ENCODE measurements at places on chromosomes 6 and 20.

GRCh38 chr6:150981095-150981494, 115.6 kb downstream of the MTHFD1L start:
- no peak for DNase-seq

GRCh38 chr6:98875375-98875774, 41.0 kb downstream of the POU3F2 start:
- DNase-seq = no peak

- DNase-seq = no peak
Measured at GRCh38 chr20:45857882-45858216, 435 bp downstream of the ZSWIM3 start.

DNA sequence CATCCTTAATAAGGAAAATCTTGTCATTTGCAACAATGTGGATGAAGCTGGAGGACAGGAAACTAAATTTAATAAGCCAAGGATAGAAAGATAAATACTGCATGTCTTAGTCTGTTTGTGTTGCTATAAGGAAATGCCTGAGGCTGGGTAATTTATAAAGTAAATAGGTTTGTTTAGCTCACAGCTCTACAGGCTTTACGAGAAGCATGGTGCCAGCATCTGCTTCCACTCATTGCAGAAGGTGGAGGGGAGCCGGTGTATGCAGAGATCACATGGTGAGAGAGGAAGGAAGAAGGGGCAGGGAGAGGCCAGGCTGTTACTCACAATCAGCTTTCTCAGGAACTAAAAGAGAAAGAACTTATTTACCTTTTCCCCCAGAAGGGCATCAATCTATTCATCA, 118.9 kb upstream of the SMLR1 start:
- no peak for DNase-seq

GRCh38 chr6:39091220-39091619, 23.8 kb downstream of the SAYSD1 start:
- DNase-seq = no peak

- DNase-seq = no peak
Measured at GRCh38 chr20:41178904-41179432, 41.6 kb downstream of the PLCG1 start.

- DNase-seq = no peak
Measured at GRCh38 chr6:132481189-132481588, 31.7 kb downstream of the STX7 start.

DNA sequence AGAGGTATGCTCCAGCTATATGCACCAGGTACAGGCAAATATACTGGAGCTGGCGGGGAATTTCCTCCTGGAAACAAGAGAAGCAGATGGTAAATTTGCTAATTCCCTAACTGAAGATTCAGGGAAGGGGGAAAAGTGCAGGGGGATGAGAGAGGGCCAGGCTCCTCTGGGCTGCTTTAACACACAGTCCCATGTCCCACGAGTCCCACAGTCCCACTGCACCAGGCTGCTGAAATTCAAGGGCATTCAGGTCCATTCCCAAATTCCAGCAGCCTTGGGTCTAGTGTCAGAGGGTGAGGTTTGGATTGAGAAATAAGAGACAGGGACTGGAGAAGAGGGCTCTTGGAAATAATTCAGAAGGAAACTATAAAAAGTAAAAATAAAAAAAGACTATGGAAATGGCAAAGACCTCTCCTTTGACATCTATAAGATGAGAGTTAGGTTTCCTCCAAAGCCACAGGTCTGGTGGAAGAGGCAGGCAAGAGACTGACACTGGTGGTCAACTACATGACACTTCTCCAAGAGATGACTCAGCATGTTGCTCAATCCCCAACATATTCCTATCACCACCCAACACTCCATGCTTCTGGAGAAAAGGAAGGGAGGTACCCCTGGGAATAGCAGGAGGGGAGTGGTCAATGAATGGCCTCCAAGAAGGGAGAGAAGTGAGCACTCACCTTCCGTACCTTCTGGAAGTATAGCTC, 69.2 kb downstream of the TRAM2 start:
- no peak for DNase-seq

- DNase-seq = no peak
Measured at GRCh38 chr20:63789836-63790571, 41.1 kb downstream of the ZBTB46 start.

DNA sequence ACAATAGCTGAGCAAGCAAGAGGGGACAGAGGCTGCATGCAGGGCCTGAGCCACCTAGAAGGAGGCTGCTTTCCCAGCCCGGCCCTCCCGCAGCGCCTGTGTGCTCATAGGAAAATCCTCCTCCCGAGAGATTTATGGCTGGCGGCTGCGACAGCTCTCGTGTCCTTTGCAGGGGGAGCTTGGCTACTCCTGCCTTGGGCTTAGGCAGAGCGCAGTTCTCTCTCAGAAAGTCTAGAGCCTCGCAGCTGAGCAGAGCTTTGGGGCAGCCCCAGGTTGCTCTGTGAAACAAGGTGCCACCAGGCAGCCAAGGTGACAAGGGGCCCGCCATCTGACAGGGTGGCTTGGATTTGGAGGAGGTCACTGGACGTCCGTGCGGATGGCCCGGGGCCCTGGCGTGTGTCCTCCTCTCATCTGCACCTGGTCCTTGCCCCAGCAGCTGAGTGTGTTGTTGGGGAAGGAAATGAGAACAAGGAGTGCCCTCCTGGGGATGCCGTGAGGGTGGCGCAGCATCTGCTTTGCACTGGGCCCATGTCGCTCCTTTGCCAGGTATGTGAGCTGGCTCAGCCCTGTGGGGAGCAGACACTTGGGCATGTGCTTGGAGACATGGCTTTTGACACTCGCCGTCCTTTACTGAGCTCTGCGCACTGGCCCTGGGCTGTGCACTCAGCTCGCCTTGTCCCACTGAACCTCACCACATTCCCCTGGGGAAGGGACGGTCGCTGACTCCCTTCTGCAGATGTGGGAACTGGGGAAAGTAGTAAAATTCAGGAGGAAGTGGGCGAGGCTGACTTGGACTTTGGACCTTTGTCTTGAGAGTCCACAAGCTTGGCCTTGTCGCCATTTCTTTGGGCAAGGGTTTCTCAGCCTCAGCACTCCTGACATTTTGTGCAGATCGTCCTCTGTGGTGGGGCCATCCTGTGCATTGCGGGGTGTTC, 41.9 kb downstream of the EDN3 start:
- DNase-seq = no peak

DNA sequence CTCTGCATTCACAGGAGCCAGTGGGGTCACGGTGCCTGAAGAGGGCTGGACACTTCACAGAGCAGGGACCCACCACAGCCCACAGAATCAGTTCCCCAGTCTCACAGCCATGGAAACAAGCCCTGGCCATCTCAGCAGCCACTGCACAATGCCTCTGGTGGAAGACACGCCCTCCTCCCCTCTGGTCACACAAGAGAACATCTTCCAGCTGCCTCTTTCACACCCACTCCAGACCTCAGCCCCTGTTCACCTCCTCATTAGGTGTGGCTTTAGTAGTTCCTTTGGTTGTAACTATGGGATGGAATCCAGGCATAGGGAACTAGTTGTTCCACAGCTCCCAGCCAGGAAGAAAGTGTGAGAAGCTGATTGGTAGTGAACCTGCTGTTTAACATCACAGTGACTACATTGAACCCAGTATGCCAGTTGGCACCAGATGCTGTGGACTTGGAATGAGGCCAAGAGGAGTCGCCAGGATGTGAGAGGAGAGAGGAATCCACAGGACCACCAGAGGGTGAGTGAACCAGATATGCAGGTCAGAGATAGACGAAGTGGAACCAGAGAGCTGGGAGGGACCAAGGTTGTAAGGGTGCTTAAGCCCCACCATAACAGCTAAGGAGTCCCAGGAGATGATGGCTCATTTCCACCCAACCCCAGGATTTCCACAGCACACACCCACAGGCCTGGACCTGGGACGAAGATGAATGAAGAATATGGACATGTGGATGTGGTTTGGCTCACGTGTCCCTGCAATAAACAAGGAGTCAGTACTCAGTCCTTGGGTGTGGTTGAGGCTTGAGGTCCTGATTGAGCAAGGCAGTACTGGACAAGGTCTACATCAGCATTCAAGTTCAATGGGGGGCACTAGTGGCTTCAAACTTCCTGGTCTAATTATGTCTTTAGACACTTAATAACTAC, 8.8 kb upstream of the BTN3A3 start:
- no peak for DNase-seq

GRCh38 chr6:11770546-11771466, 7.8 kb downstream of the ADTRP start:
- no peak for DNase-seq

DNA sequence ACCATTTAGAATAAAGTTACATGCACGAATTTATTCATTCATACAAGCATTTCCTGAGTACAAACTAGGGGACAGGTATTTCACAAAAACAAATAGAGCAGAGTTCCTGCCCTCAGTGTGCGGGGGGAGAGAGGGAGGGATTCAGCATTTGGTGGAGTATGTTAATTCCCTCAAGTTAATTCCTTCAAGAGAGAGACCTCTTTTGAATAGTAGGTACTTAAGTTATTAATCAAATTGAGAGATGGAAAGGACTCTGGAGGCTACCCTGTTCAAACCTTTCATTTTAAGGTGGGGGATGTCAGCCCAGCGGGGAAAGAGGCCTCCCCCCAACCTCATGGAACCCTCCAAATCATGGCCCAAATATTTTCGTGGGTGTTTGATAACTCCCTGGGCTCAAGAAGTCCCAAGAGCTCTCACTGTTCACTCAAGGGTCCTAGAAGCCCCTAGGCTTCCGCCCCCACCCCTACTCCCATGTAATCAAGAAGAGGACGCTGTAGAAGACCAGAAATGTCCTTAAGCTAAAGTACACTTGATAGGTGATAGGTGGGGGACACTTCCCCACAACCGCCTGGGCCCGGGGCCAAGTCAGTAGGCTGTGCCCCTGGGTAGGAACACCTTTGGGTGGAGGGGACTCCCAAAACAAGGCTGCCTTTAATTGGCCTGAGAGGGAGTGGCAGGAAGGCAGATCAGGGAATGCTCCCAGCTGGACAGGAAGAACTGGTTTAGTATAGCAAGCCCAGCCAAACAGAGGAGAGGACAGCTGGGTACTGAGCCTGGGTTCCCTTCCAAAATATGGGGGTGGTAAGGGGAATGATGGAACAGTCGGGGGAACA, 2.9 kb downstream of the SDC4 start:
- no peak for DNase-seq

- no peak for DNase-seq
Measured at GRCh38 chr6:91447081-91447480, 860.2 kb upstream of the MAP3K7 start.

DNA sequence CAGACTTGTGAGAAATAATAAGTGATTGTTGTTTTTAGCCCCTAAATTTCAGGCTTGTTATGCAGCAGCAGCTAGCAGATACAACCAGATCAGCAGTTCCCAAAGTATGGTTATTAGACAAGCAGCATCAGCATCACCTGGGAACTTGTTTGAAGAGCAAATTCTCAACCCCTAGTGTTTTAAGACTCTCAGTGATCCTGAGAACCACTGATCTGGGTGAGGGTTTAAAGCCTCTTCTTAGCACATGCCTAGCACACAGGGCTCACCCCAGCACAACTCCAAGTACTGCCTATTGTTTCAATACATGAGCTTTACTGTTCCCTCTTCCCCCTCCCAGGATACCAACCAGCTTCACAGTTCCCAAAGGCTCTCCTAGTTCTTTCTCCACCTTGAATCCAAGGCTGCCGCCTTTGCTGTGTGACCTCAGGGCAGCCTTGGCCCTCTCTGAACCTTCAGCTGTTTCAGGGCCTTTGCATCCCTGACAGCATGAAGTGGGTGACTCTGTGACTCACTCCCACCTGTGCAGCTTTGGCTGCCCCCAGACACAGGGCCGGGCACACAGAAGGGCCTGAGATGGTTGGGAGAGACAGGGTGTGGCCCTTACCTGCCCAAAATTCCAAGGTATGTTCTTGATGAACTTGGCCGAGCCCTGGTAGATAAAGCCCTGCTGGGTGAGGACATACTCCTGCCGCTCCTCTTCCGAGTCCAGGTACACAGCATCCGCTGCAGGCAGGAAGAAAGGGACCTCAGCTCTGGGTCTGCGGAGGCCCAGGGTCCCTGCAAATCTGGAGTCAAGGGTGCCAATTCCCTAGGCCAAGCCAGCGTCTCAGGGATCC, 14.5 kb downstream of the TGM2 start:
- DNase-seq = no peak

- no peak for DNase-seq
Measured at GRCh38 chr20:1896484-1897258, 1.5 kb downstream of the SIRPA start.

- DNase-seq = peak; percentile 64
Measured at GRCh38 chr6:43455531-43456428, at the start of gene DLK2. Gene DLK2 (minus strand): TSS chr6:43455548. CDS start chr6:43454825, 723 bp downstream.

DNA sequence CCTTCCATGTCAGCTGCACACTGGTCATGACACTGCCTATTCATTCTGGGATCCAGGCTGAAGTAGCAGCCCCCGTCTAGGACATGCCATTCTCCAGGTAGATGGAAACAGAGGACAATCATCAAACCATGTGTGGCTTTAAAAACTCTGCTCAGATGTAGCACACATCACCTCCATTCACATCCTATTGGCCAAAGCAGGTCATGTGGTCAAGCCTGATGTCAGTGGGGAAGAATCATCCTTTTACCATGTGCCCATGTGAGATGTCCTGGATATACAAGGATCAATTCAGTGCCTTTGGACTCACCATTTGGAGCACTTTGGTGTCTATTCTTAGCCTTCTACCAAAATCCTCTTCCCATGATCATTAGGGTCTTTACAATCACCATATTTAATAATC, 99.5 kb downstream of the CDC5L start:
- no peak for DNase-seq

- no peak for DNase-seq
Measured at GRCh38 chr20:61105395-61105794, 146.7 kb upstream of the CDH4 start.

GRCh38 chr20:46119028-46119546, 973 bp downstream of the CD40 start:
- DNase-seq = no peak

GRCh38 chr20:47181056-47181862, 175.2 kb downstream of the ZMYND8 start:
- DNase-seq = no peak

GRCh38 chr6:40932366-40932765, 106.7 kb downstream of the UNC5CL start:
- DNase-seq = no peak

- no peak for DNase-seq
Measured at GRCh38 chr6:81842254-81842653, 89.8 kb upstream of the TENT5A start.

DNA sequence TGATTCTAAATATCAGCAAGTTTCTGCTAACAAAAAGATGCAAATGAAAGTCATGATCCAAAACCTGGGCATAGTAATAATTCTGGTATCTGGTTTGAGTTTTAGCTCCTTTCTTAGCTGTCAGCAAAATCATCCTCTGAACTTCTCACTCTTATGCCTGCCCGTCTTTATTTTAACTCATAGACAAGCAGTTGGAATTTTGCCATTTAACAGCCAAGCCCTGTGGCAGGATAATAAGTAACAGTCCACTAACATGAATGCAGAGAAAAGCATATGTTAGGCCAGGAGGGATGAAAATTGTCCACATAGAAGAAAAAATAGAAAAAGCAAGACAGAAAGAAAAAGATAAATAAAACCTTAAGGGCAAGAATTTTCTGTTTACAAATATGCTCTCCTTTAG, 170.0 kb upstream of the LAMA2 start:
- no peak for DNase-seq

- DNase-seq = no peak
Measured at GRCh38 chr20:48794360-48794759, 33.4 kb downstream of the PREX1 start.
